ENCODE measurements at places on chromosomes 2 and 18.
A peak's percentile ranks its signal among the peaks of the same experiment; 100 is the strongest.

- no peak for DNase-seq
Observed at GRCh38 chr18:46711444-46711863, 45.4 kb downstream of the ST8SIA5 start.

GRCh38 chr2:10794876-10795275, 17.7 kb downstream of the PDIA6 start:
- no peak for DNase-seq

- DNase-seq = peak; percentile 90
Observed at GRCh38 chr18:8890957-8891464, 185.7 kb downstream of the MTCL1 start.

DNA sequence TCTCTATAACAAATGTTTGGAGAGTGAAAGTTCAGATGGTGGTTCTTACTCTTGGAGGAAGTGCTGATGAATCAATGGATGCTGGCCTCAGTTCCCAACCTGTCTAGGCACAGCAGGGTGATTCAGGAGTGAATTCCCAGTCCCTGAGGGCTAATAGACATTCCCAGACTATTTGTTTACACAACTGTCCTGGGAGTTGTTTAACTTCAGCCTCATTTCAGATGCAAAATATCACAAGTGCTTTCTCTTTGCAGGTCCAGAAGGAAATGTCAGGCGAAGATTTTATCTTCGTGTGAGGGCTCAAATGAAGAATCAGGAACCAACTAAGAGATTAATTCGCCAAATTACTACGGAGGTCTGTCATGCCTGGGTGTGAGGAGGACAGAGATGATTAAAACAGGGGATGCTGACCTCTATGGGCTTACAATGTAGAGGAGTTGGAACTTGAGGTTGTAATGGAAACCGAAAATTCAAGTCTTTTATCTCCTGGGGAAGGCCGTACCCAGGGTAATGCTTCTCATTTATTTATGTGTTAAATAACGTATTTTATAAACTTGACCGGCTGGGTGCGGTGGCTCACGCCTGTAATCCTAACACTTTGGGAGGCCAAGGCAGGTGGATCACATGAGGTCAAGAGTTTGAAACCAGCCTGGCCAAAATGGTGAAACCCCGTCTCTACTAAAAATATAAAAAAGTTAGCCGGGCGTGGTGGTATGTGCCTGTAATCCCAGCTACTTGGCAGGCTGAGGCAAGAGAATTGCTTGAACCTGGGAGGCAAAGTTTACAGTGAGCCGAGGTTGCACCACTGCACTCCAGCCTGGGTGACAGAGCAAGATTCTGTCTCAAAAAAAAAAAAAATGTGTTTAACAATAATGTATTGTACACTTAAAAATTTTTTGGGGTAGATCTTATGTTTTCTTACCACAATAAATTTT, 38.7 kb upstream of the SLC1A4 start:
- DNase-seq = no peak

DNA sequence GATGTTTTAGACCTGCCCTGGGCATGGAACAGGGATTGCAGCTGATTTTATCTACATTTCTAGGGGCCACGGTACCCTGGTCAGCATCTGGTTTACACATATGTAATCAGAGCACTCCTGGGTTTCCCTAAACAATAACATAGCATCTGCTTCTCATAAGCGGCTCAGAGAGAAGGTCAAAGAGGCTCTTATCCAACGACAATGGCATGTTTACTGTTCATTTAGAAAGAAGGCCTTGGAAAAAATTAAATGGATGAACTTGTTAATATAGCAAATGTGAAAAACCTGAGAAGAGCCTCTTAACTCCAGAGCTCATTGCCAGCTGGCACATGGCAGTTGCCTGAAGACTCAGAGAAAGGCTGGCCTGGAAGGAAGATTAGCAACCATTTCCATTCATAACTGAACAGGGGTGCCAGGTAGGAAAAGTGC, 202.8 kb upstream of the THUMPD2 start:
- no peak for DNase-seq

DNA sequence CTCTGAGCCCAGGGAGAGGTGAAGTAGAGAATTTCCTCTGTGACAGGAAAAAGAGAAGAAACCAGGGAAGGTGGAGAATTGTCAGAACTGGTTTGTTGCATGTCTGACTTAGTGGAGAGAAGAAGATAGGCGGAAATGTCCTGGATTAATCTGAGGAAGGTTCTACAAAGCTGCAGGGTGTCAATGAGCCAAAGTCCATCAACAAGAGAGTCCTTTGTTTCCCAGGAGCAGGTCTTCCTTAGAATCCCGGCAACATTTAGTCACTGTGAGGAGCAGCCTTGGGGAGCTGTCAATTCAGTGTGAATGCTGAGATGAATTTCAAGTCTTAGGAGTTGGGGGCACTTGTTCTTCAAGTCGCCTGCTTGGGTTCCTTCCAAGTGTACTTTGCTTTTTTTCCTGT, 88.4 kb upstream of the CELF4 start:
- DNase-seq = no peak

GRCh38 chr2:98607741-98608115, 584 bp downstream of the COA5 start:
- no peak for DNase-seq

DNA sequence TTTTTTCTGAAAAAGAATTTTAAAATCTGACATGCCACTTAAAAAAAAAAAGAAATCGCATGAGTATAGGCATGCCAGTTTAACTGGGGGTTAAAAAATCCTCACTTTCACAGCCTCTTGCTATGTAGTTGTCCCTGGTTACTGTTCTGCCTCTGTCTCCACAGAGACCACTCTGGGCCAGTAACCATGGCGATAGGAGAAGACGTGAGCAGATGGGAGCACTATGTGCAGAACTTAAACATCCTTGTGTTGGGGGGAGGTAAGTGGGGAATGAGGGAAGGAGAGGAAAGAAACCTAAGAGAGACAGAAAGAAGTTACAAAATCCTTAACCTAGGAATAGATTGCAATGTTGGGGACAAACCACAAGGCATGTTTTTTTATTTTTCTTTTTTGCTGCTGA, 75.9 kb upstream of the CYRIA start:
- DNase-seq = no peak

DNA sequence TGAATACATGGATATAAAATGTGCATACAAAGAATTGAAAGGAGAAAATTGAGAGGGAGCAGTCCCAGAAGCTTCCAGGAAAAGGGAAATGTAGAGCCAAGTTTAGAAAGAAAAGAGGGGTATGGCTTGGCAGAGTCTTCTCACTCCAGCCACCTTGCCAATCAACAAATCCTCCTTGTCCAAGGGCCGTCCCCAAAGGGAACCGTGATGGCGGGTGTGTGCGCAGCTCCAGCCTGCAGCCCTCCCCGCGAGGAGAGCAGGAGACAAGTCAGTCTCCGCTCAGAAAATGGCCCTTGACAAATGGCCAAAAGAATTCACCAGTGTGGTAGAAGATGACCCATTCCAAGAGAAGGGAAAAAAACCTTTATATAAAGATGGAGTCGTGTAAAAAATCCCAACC, 448.3 kb upstream of the POU3F3 start:
- no peak for DNase-seq

DNA sequence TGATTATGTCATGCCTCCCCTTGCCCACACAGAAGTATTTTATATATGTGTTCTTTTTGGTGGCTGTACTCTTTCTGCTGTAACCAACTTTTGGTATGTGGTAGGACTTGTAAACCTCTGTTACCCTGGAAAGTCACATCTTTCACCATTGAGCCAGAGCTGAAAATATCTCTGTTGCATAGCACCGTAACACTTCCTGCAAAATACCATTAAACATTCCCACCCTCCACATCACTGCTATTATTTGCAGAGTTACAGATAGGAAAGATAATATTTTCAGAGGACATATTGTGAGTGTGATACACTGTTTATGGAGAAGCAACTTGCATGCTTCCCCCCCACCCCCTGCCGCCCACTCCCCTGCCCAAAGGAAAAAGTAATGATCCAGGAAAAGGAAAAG, 44.8 kb downstream of the CAB39 start:
- DNase-seq = no peak
